Stomach (tissue), 19 donors: ENCODE measurements at places on chromosomes 5 and 9. TPM values are rescaled to one million over a fixed set of nuclear protein-coding genes. Genes with fewer than 3 reads are reported as not detected.

- DNase-seq = no peak
These were observed 152.8 kb upstream of the DAP start for GRCh38 chr5:10913841-10914240.

DNA sequence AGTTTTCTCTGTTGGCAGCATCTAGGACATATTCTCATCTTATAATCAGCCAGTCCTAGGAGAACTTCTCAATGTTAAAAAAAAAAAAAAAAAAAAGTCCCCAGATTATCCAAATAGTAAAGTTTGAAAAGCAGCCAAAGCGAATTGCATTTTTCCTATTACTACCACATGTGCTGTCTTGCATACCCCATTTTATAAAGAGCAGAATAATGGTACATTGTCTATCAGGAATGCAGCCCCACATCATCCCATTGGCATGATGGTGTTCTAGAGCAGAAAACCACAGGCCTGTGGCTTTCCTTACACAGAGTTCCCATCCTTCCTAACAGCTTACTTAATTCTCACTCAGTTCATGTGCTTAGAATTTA is 381.6 kb downstream of the TMEM38B start:
- DNase-seq = peak; percentile 26

GRCh38 chr5:14590949-14591348 is 9.4 kb downstream of the OTULINL start:
- no peak for DNase-seq

DNA sequence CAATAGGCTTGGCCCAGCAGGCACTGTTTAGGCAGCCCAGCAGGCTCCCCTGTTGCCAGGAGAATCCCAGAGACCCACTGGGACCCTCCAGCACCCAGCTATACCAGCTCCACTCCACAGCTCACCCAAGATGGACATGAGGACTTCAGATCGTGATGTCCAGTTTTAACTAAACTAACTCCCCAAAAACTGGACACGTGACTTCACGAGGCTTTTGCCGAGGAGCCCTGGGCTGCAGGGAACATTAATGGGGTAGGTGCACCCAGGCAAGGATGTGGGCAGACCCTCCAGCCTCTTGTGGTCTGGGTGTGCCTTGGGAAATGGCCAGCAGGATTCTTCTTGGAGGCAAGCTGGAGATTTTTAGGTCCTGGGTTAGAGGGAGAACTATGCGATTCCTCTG is 8.9 kb upstream of the NKD2 start:
- peak; percentile 7 for DNase-seq

SPARC gene
- 170 TPM for total RNA-seq

- DNase-seq = peak; percentile 41
These were observed 715 bp downstream of the RC3H2 start for GRCh38 chr9:122904466-122904822.

GRCh38 chr5:125012727-125013451 is 266.4 kb upstream of the ZNF608 start:
- DNase-seq = no peak
